ENCODE measurements at places on chromosomes 4 and X.
A peak's percentile ranks its signal among the peaks of the same experiment; 100 is the strongest.

- no peak for DNase-seq
These were observed 107.0 kb upstream of the AR start for GRCh38 chrX:67436867-67437266.

DNA sequence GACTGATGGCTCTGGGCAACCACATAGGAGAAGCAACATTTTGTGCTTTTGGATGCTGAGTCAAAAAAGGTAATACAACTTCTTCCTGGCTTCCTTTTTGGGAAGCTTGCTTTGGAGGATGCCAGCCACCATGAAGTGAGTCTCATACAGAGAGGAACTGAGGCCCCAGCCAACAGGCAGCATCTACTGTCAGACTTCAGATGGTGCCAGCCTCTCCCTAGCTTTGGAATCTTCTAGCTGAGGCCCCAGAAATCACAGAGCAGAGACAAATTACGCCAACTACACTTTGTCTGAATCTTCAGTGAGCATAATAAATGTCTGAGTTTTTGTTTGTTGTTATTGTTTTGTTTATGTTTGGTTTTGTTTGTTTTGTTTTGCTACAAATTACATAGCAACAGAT, 136.1 kb downstream of the ATP10D start:
- DNase-seq = no peak

DNA sequence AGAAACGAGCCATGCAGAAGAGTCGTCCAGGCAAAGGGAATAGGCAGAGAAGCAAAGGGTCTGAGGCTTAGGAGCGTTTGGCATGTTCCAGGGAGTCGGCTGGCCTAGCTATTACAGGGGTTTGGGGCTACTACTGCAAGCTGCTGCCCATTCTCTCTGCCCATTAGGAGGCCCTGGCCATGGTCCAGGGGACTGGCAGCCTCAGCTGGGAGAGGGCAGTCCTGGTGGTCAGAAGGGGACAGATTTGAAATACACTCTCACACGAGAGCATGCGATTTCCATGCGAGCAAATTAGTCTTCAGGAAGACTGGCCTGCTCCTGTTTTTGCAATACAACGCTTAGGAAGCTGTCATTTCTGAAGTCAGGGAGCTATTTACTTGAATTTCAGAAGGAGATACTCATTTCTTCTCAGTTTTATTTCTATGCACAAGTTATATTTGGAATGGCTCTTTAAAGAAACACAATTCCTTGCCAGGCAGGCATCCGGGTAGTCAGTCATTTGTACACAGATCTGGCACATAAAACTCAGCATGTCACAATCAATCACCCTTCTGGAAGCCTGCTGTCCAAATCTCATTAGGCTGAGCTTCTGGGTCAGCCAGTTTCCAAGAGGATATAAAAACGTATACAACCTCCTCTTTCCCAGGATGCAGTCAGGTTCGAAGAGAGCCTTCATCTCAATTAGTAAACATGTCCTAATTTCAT, 27.0 kb downstream of the PROM1 start:
- no peak for DNase-seq

DNA sequence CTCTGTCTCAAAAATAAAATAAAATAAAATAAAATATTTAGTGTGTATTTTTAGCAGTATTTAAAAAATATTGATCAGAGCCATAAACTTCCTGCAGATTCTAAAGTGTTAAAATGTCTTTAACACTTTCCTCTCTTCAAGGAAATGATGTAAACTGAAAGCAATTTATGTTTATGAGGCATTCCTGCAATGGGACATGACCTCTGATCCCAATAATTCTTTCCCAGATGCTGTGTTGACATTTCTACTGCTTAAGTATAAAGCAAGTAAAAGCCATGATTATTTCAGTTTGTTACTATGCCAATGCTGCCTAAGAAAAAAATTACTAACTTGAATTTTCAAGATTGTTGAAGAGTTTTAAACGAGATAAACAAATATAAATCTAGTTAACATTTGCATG, 29.0 kb downstream of the COQ2 start:
- DNase-seq = no peak

DNA sequence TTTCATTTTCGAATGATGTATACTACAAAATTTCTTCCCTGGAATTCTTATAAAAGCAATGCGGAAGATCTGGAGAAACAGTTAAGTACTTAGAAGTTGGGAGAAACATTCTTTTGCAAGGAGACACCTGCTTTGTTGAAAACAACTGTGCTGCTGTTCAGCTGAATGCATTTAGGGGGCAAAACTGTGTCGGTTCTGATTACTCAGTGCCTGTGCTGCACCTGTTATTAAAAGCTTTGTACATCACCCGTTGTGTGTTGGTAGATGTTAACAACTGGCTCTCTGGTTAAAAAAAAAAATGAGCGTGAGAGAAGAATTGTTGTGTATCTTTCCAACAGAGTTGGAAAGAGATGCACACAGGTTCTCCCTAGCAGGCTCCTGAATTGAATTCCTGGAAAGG, 184.1 kb upstream of the HHIP start:
- no peak for DNase-seq

DNA sequence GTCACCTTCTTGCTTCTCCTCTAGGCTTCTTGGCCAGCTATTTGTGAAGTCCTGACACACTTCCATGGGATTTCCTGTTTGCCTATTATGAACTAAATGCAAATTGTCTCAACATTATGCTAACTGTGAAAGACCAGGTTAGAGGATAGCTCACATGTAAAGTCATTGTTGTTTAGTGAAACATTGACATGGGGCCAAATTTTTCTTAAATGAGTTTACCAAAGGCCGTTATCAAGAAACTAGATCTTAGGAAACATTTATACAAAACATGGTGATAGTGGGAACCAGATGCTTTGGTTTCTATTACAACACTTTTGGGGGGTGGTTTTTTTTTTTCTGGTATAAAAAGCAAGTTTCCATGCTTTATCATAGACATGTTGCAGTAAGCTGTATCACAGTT, 466.8 kb upstream of the FAM241A start:
- DNase-seq = no peak

DNA sequence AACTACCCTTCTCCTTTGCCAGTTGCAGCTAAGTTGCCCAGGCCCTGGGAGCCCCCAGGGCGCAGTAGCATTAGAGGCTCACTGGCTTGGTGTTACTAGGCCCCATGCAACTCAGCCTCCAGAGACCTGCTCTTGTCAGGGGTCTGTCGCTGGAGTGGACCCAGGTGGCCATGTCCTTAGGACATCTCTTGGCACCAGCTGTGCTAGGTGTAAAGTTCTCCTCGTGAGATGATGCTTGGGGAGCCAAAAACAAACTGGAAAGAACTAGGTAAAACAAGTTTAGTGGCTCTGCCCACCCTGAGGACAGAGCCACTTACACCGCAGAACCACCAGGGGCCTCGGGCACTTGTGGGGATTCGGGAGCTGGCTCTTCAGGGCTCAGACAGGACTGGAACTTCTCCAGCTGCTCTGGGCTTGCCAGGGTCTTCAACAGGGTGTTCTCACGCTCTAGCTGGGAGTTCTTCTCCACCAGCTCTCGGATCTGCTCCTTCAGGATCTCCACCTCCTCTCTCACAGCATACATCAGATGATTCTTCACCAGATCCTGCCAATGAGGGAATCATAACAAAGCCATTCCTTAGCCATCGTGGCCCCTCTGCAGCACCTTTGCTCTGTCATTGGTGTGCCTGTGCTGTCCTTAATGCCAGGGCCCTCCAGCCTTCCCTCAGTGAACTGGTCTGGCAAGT, 61.2 kb downstream of the TSC22D3 start:
- peak; percentile 17 for DNase-seq

DNA sequence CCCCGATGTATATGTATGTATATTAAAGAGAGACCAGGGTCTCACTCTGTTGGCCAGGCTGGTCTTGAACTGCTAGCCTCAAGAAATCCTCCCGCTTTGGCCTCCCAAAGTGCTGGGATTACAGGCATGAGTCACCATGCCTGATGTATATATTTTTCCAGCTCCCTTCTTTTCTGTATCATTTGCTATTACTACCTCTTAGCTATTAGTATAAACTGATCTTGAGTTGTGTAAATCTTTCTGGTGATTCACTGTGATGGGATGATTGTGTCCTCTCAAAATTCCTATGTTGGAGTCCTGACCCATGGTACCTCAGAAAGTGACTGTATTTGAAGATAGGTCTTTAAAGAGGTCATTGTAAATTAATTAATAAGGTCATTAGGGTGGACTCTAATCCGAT, 53.1 kb downstream of the HPRT1 start:
- DNase-seq = no peak

GRCh38 chr4:183098019-183098722, 886 bp upstream of the WWC2 start:
- no peak for DNase-seq

GRCh38 chrX:140467211-140467610, 37.7 kb downstream of the SOX3 start:
- no peak for DNase-seq

DNA sequence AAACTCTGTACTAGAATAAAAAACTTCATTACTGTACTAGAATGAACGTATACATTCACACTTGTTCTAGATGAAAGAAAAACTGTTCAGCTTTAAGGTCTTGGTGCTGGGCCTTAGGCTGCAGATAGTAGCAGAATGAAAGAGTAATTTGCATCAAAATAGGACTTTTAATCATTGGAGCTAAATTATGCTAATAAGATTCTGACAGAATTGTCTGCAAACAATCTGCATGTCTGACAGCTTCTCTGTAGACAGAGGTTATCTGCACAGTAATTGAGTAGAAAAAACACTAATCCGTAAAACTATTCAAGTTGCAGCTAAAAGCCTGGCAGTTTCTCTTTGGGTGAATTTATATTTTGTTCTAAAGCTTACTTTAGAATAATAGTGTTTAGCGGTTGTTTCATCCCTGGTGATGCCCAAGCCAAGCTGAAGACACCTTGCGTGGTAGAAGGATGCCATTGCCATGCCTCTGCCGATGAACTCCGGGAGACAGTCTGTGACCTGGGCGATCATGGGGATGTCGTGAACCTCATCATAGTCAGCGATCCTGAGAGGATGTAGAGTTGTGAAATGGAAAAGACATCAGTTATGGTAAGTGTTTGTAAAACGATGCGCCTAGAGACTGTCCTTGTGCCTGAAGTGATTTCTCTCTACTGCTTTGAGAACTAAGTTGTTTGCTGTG, 25.3 kb downstream of the LRP2BP start:
- DNase-seq = no peak

- DNase-seq = no peak
These were observed 58.2 kb downstream of the CWH43 start for GRCh38 chr4:49044270-49044669.

DNA sequence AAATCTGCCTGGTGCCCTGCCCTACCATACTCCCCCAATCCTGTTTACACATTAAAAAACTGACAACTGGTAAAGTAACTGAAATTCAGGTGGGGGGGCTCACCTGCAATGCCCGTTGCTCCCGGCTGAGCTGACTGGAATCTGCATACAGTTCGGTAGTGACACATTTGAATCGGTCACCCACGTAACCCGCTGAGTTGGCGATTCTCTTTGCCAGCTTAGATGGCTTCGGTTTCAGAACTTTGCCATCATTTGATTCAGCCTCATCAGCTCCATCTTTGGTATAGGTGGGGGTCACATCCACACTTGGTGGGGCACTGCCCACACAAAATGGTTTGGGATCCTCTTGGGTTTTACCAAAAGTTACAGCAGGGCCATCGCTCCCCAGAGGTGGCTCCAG, 25.5 kb downstream of the BCOR start:
- no peak for DNase-seq

- DNase-seq = no peak
These were observed 206.3 kb downstream of the SLC7A11 start for GRCh38 chr4:138035781-138036258.

DNA sequence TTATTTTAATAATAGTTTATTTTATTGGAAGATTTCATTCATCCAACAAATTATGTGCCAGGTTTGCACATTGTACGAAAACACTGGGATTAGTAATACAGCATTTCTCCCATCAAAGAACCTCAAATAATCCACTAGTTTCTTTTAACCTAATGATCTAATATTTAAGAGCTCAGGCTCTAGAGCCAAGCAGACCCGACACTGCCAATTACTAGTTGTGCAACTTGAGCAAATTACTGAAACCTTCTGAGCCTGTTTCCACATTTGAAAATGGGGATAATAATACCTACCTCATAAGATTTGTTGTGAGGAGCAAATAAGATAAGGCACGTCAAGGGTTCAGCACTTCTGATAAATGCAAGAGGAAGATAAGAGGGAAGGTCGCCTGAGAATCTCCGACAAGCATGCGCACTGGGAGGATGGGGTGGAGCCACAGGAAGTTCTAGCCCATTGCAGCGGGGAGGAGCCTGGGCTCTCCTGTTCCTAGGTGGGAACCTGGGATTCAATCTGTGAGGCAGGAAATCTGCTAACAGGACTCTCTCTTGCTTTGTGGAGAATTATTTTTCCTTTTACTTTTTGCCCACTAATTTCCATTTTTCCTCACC, 141.5 kb upstream of the SMAD1 start:
- no peak for DNase-seq

DNA sequence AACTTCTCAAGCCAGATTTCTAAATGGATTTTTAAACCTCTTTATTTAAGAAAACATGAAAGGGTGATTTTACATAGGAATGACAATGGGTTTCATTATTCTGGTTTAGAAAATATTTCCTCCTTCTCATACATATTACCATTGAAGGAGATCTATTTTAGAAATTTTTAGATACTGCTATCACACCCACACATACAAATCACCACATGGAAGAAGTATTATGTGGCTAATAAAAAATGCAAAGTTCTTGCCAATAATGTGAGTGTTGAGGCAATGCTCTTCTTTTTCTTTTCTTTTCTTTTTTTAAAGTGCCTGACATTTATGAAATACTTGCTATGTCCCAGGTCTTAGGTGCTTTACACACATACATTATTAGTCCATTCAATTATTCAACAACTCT, 6.8 kb downstream of the STAP1 start:
- no peak for DNase-seq

DNA sequence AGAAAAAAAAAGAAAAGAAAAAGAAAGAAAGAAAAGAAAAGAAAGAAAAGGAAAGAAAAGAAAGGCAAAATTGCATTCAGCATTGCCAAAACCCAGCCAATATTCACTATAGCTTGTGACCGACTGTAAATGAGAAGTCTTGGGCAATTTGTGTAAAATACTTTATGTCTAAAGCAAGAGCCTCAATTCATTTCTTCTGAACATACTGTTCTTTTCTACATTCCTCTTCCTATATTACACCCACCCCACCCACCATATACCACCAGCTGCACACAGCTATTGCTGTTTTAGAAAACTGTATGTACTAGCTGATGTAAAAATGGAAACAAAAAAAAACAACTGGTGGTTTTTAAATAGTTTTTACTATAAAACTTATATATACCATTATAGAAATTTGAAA, 156.9 kb upstream of the TTC29 start:
- DNase-seq = no peak

- no peak for DNase-seq
These were observed 19.8 kb downstream of the MAOB start for GRCh38 chrX:43862434-43862833.

GRCh38 chrX:49726966-49727365, 31.2 kb upstream of the PAGE1 start:
- no peak for DNase-seq

GRCh38 chrX:10254739-10255138, 98.0 kb downstream of the CLCN4 start:
- no peak for DNase-seq

DNA sequence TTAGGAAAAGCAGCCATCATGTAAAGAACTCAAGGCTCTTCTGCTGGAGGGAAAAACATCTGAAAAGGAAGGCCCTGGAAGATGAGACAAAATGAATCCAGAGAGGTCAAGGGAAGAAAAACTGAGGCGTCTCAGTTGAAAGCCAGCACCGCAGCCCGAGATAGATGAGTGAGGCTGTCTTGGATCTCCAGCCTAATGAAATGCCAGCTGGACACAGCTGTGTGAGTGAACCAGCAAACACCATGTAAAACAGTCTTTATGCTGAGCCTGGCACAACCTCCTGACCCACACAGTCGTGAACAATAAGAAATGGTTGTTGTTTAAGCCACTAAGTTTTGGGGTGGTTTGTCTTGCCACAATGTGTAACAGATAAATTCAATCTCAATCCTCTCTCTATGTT, 48.6 kb upstream of the RASL11B start:
- DNase-seq = no peak

Measured in T-helper 1 cell (primary cell).